Fibroblast of villous mesenchyme (primary cell): ENCODE measurements at places on chromosomes 13 and 19.
A peak's percentile ranks its signal among the peaks of the same experiment; 100 is the strongest.

DNA sequence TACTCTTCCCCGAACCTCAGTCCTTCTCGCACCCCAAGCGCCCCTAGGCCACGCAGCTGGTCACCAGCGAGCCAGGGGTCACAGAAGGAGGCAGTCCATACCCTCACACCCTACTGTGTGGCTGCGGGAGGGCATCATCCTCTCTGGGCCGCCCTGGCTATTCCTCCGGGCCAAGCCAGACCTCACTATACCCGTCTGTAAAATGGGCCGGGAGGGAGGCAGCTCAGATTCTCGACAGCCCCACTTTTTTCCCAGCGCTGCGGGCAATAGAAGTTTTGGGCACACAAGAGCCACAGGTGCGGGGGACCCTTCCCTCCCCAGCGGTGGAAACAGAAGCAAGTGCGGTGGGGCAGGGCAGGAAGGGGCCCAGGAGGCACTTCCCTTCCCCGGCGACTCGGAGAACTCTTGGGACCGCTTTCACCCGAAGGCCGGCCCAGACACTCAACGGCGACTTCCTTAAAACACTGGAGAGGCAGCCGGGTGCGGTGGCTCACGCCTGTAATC lies 5.6 kb upstream of the ARRDC2 start:
- DNase-seq = no peak

DNA sequence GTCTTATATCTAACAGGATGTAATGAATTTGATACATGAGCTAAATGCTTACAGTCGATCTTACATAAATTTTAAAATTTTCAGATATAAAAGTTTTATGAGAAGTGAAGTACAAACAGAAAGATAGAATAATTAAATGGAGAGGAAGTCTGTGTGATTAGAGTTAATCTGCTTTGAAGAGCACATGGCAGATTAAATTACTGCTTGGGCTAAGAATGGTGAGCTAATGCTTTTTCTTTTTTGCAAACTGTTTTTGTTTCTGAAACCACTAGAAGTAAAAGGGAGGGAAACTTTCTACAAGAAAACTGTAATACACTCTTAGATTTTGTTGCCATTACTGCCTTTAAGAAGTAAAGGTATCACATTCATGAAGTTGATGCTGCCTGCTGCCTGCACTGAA lies 96.3 kb upstream of the SPRY2 start:
- DNase-seq = no peak

- DNase-seq = no peak
Measured at GRCh38 chr13:49774376-49775005, 18.0 kb downstream of the KPNA3 start.

- DNase-seq = peak; percentile 44
Measured at GRCh38 chr13:36965767-36966166, 33.4 kb downstream of the ALG5 start.

- DNase-seq = no peak
Measured at GRCh38 chr13:73325723-73326558, 267.1 kb downstream of the KLF5 start.
